ENCODE measurements at places on chromosomes 16 and 17.
A peak's percentile ranks its signal among the peaks of the same experiment; 100 is the strongest.

DNA sequence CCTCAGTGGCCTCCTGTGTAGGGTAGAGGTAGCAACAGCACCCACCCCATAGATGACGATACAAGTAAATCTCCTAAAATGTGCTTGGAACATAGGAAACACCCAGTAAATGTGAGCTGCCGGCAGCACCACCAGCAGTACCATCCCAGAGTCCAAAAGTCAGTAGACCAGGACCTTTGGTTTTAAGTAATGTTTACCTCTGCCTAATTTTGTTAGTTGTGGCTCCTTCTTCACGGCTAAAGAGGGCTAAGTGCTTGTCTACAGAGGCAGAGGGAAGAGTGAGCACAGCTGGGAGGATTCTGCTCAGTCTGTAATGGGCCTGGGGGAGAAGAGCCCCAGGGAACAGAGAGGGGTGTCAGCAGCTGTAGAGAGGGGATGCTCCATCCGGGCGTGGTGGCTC is 91.3 kb upstream of the FBXO47 start:
- no peak for DNase-seq

DNA sequence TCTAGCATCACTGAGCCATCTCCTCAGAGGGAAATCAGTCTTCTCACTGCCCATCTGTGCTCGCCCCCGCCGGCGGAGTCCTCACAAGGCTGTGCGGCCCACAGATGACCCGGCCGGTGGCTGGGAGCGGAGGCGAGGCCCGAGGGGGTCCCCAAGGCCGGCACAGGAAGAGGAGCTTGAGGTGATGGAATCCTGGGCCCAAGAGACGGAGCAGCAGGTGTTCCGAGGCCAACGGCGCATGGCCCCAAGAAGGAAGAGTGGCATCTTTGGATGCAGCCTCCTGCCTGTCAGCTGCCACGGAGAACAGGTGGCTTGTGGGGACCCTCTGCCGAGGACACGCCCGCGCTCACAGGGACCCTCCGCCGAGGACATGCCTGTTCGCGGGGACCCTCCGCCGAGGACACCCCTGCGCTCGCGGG is 72.7 kb upstream of the GNG13 start:
- no peak for DNase-seq

GRCh38 chr17:67218385-67218950 is 26.5 kb downstream of the HELZ start:
- no peak for DNase-seq

GRCh38 chr17:73782231-73782630 is 138.0 kb upstream of the SDK2 start:
- DNase-seq: no peak

DNA sequence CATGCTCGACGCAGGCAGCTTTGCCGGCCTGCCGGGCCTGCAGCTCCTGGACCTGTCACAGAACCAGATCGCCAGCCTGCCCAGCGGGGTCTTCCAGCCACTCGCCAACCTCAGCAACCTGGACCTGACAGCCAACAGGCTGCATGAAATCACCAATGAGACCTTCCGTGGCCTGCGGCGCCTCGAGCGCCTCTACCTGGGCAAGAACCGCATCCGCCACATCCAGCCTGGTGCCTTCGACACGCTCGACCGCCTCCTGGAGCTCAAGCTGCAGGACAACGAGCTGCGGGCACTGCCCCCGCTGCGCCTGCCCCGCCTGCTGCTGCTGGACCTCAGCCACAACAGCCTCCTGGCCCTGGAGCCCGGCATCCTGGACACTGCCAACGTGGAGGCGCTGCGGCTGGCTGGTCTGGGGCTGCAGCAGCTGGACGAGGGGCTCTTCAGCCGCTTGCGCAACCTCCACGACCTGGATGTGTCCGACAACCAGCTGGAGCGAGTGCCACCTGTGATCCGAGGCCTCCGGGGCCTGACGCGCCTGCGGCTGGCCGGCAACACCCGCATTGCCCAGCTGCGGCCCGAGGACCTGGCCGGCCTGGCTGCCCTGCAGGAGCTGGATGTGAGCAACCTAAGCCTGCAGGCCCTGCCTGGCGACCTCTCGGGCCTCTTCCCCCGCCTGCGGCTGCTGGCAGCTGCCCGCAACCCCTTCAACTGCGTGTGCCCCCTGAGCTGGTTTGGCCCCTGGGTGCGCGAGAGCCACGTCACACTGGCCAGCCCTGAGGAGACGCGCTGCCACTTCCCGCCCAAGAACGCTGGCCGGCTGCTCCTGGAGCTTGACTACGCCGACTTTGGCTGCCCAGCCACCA is 9.7 kb downstream of the VASN start:
- no peak for DNase-seq

GRCh38 chr16:69924041-69924775 is 26.9 kb upstream of the CLEC18A start:
- no peak for DNase-seq

DNA sequence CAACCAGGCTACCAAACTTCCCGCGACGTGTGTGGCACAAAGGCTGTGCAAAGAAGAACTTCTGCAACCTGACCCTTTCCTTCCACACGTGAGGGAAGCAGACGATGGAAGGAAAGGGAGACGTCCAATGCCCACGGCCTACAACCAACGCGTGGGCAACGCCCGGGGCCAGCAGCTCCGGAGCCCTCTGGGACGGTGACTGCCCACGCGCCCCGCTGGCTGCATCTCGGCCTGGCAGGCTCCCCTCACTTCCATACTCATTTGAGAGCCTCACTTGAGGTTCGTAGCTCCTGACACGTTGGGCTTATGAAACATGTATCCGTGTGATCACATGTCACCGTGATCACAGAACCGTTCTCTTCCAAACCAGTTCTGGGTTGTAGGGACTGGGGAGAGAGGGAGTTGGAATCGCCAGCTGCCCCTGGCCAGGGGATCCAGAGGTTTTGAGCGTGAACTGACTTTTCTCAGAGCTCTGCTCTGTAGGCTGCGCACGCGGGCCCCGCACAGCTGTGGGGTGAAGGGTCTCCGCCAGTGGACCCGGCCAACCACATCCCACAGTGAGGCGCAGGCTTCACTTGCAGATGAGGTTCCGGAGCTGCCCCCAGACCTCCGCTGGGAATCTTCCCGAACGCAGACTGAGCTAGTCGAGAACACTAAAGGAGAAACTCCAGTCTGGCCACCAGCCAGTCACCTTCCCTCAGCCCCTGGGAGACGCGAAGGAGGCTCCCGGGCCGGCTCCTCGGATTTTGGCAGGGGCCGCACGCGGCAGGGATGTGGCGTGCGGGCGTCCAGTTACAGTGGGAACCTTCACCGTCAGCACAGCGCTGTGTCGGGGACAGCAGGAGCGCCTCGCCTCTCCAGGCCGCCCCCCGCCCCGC is 1.0 kb downstream of the LMF1 start:
- DNase-seq: no peak

DNA sequence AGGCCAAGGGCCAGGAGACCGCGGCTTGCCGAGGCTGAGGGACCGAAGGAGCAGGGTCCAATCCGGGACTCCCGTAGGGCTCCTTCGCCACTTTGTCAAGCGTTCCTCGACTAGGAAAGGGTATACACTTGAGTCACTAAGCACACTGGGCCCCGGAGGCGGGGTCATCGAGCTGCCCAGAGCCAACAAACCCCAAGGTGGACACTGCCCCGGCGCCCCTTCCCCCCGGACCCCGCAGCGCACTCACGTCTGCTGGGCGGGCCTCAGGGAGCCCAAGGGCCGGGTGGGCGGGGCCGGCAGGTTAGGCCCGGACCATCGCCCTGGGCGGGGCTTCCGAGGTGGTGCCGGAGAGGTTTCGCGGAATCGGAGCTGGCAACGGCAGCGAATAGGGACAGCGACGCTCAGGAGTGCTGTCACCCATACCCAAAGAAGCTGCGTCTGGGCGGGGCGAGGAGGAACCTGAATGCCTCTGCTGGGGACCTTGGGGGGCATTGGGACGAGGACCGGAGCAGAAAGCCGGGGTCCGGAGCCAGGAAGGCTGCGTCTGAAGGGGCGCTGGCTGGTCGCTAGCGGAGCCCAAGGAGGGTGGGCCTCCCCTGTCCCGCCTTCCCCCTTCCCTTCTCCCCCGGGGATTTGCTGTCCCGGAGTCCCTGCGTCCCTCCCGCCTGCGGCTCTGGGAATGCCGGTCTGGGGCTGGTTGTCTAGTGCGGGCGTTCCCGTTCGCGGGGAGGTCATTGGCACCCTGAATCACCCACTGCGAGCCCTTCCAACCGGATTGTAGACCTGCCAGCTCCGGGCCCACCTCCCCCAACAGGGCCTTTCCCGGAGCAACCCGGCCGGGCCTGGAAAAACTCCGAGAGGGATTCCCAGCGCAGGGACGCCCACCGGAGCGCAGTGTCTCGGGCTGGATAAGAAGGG is 118.2 kb upstream of the SMURF2 start:
- DNase-seq: no peak

- no peak for DNase-seq
Observed at GRCh38 chr16:54341892-54342776, 55.5 kb upstream of the IRX3 start.

DNA sequence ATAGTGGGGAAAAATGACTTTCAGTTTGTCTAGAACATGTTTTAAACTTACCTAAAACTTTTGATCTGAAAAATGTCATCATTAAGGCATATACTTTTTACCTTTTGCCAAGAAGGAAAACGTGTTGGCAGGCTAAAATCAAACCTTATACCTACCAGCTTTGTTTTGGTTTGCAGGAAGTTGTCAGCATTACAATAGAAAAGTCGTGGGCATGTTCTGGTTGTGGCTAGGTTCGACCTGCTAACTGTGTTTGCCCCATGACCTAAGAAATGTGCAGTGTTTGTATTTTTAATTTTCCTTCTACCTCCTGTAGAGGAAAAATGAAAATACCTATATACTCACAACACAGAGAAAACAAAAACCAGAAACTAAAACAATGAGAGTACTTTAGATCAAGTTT is 13.0 kb downstream of the SKAP1 start:
- DNase-seq: no peak

GRCh38 chr16:49348408-49349176 is 25.0 kb upstream of the C16orf78 start:
- DNase-seq: no peak

GRCh38 chr17:39863244-39863917 is 731 bp downstream of the IKZF3 start:
- no peak for DNase-seq

DNA sequence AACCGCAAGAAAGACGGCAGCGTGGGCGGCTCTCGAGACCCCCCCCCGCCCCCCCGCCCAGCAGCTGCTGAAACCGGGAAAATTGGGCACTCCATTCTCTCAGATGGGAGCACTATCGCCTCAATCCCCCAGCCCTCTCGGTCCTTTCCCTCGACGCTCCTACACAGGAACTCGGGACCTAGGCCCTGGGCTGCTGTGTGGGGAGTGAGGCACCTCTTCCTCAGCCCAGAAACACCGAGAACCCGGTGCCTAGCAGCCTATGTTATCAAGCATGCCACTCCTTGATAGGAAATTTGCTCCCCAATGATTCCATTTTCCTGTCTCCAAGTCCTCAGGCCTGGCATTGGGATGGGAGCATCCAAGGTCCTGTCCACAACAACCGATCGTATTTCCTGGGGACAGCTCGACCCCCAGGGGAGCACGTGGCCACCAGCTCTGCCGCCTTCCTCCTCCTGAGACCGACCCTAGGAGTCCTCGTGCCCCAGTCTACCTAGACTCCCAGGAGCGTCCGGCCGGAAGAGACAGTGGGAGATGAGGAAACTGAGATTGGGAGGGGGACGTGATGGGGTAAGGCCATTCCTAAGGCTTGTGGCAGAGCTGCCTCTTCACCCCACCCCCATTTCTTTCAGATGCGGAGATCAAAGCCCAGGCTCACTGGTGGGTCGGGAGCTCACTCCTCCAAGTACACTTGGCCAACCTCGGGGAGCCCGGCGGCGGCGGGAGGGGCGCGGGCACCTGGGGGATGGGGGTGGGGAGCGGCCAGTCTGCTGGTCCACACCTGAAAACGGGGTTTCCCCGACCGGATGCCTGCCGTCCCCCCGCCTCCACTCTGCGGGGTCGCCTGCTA is 17.5 kb upstream of the CBX8 start:
- peak; percentile 55 for DNase-seq

DNA sequence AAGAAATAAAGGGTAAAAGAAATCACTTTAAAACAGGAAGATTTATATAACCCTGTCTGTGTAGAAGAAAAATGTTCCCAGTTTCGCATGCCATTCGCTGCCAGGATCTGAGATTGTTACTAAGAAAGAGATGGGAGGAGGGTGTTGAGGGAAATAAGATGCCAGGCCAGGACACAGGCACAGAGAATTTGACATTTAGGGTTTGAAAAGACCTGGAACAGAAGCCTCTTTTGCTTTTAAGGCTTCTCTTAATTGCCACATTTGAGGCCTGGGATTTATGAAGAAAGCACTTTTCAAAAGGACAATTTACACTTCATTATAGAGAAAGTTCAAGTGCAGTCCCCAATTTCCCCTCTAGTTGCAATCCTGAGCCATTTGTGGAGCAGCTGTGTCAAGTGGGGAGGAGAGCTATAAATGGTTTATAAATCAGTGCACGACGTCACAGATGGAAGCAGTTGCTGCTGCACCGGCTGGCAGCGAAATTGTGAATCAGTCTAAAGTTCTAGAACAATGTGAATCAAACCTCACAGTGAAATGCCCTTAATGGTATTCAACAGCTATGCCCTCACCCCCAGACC is 26.5 kb upstream of the C16orf87 start:
- peak; percentile 71 for DNase-seq

DNA sequence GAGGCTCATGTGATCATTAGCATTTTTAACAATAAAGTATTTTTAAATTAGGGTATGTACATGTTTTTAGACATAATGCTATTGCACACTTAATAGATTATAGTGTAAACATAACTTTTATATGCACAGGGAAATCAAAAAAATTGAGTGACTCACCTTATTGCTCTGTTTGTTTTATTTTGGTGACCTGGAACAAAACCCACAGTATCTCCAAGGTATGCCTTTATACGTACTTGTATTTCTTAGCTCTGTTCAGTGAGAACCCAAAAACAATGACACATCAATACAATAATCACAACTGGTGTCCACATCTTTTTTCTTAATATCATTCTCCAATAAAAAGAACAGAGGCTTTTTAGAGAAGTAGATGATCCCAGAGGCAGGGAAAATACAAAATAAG is 112.2 kb downstream of the CYB561 start:
- no peak for DNase-seq

All from SJCRH30 (cell line).